ENCODE measurements at places on chromosomes 3 and 15. TPM values are rescaled to one million over a fixed set of nuclear protein-coding genes. Genes with fewer than 3 reads are reported as not detected.
A peak's percentile ranks its signal among the peaks of the same experiment; 100 is the strongest.

GRCh38 chr3:125017406-125017805 lies 38.4 kb downstream of the HEG1 start:
- DNase-seq, result no peak

DNA sequence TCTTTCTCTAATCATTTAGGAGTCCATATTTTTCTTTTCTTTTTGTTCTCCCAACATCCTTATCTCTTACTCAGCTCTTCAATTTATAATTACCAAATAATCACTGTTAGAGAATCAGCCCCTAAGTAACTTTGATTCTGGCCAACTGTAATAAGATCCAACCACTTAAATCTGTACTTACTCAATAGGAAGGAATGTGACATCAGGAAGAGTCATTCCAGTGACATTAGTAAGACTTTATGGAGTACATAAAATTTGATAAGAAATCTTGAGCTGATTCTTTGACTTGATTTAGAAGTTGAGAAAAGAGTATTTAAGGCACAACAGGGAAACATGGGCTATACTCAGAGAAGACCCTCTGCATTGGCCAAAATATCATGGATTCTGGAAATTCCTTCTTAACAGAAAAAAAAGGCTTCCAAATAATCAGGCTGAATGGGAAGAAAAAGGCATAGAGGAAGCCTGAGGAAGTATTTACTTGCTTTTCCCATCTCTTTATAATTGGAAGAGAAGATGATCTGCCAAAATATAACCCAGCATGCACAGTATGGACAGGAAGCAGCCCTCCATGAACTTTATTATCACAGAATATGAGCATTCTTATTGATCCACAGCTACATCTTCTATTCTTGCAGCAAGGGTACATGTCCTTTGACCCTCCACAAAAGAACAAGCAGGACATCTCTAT lies 289.7 kb upstream of the TPRG1 start:
- DNase-seq, result peak; percentile 98

The SERPINI2 gene
- not detected for polyA plus RNA-seq

DNA sequence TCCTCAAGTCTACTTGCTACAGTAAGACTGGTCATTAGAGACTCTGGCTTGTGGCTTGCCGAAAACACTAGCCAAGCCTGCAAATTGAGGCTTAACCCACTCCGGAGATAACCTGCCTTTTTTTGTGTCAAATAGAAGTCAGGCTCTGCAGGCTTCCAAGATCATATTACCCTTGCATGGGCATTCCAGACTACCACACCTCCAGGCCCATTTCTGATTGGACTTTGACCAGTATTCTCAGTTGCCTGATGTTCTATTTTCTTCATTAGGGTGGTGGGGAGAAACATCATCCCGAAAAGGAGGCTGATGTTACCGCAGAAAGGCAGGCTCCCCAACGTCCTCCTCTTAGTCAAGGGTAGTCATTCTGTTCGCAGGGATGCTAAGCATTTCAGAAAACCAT lies 68.1 kb upstream of the FOXP1 start:
- no peak for DNase-seq

GRCh38 chr3:140540262-140540661 lies 137.6 kb upstream of the TRIM42 start:
- no peak for DNase-seq

GRCh38 chr3:48945432-48945831 lies 26.8 kb downstream of the ARIH2 start:
- DNase-seq, result no peak

GRCh38 chr15:92143765-92144164 lies 249.9 kb upstream of the ST8SIA2 start:
- DNase-seq, result no peak

GRCh38 chr15:68651916-68652525 lies 73.2 kb downstream of the CORO2B start:
- no peak for DNase-seq

DNA sequence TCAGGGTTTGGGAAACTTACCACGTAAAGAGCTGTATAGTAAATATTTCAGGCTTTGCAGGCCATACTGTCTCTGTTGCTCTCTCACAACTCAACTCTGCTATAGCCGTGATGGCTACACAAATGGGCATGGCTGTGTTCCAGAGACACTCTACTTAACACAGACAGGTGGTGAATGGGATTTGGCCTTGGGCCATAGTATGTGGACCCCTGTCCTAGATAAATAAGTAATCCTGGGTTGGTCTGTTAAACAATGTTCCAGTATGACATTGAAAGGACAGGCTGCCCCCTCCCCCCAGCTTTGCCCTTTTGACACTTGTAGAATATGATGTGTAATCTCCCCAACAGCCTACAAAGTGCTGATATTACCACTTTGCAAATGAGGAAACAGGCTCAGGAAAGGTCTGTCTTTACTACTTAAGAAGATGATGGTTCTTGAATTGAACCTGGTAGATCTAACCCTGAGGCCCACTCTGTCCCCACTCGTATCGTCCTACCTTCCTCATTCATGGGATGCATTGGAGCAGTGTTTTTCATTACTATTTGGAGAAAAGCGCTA lies 38.4 kb downstream of the SLCO3A1 start:
- no peak for DNase-seq

DNA sequence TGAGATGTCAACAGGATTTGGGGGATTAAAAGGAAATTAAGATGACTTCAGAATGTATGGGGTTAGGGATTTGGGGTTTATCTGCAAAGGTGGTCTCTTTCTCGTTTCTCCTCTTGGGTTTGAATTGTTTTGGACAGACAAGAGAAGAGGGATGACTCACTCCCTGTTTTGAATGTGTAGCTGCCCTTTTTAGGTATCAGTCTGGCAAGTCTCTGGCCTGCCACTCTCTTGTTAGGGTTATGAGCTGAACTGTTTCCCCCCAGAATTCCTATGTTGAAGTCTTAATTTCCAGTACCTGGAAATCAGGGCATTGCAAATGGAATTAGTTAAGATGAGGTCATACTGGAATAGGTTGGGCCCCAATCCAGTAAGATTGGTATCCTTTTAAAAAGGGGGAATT lies 291.7 kb downstream of the MEX3B start:
- DNase-seq, result no peak

The MST1R gene
- polyA plus RNA-seq, result 0.52 TPM

GRCh38 chr15:72912121-72912520 lies 128.6 kb upstream of the ADPGK start:
- peak; percentile 22 for DNase-seq

GRCh38 chr15:49148298-49148697 lies 7.1 kb downstream of the COPS2 start:
- no peak for DNase-seq

The CCDC13 gene
- 0.41 TPM for polyA plus RNA-seq

The BLM gene
- polyA plus RNA-seq, result 3.7 TPM

The VEPH1 gene
- 16.6 TPM for polyA plus RNA-seq

The CLDN11 gene
- 440 TPM for polyA plus RNA-seq

The CDHR4 gene
- polyA plus RNA-seq, result not detected

The LIPH gene
- 0.32 TPM for polyA plus RNA-seq

DNA sequence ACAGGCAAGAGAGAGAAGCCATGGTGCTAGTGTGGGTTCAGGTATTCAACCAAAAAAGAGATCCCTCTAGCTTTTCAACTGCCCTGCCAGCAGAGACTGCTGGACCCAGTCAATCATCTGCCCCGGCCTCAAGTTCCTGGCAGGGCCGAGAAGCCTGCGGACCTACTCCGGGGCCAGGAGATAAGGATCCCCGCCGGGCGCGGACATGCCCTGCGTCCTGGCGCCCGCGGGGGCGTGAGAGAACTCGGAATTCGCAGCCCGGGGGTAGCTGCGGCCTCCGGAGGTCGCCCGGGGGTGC lies 821 bp upstream of the MAGI1 start:
- DNase-seq, result peak; percentile 60

- peak; percentile 70 for DNase-seq
Measured at GRCh38 chr15:28960979-28961378, 75.2 kb downstream of the APBA2 start.

- DNase-seq, result no peak
Measured at GRCh38 chr3:31848163-31848818, 132.8 kb downstream of the OSBPL10 start.

GRCh38 chr3:137998121-137999042 lies 11.6 kb upstream of the CLDN18 start:
- DNase-seq, result no peak

DNA sequence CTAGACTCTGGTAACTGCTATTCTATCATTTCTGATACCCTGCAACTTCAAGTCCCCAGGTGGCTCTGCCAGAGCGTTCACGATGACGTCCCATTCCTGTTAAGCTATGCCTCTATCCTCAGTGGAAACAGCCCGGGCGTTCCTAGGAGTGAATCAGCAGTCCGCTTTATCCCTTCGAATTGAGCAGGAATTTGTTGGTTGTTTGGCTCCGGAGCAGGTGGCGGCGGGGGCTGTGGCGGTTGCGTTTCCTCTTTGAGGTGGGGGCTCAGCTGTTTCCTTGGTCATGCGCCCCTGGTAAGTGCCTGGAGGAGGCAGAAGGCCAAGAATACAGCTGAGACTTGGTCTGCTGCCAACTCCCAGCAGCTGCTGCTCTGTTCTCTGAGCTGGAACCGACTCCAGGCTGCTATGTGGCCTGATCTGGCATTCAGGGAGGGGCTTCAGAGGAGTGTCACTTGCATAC lies 25.2 kb downstream of the ARPP21 start:
- DNase-seq, result peak; percentile 87

The DLL4 gene
- 1.0 TPM for polyA plus RNA-seq
